ENCODE measurements at places on chromosomes 4 and X.

DNA sequence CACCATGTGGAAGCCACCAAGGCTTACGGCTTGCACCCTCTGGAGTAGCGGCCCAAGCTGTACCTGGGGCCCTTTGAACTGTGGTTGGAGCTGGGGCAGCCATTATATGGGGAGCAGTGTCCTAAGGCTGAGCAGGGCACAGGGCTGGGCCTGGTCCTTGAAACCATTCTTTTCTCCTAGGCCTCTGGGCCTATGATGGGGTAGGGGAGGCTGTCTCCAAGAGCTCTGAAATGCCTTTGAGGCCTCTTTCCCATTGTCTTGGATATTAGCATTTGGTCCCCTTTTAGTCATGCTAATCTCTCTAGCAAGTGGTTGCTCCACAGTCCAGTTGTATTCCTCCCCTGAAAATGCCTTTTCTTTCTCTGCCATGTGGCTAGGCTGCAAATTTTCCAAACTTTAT, 96.4 kb upstream of the ARX start:
- no peaks in the 10 kb centered on the region for H3K4me1 ChIP-seq
- no peaks in the 10 kb centered on the region for H3K36me3 ChIP-seq
- H3K4me3 ChIP-seq: no peak overlapping the region
- no peak for DNase-seq
- no peak overlapping the region for H3K27ac ChIP-seq

DNA sequence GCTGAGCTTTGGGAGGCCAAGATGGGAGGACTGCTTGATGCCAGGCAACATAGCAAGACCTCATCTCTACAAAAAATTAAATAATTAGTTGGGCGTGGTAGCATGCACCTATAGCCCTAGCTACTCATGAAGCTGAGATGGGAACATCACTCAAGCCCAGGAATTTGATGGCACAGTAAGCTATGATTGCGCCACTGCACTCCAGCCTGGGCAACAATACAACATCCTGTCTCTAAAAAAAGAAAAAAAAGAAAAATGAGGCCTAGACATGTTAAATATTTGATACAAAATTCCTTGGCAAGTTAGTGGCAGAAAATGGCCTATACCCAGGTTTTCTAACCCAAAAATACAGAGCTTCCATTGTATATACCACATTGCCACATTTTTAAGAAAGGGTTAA, 88.1 kb upstream of the MAB21L2 start:
- no peak for DNase-seq
- H3K4me3 ChIP-seq: no peak overlapping the region
- H3K27me3 ChIP-seq: no peaks in the 10 kb centered on the region

- no peaks in the 10 kb centered on the region for H3K27me3 ChIP-seq
- peaks cover 68% of the 10 kb centered on the region for H3K4me1 ChIP-seq
- DNase-seq: no peak
- no peaks in the 10 kb centered on the region for H3K36me3 ChIP-seq
Observed at GRCh38 chrX:13121020-13121555, 76.7 kb upstream of the FAM9C start.

- H3K27ac ChIP-seq: no peak overlapping the region
- H3K36me3 ChIP-seq: no peaks in the 10 kb centered on the region
- H3K4me1 ChIP-seq: no peaks in the 10 kb centered on the region
- no peak for DNase-seq
- no peaks in the 10 kb centered on the region for H3K27me3 ChIP-seq
Observed at GRCh38 chrX:2284601-2285000, 216.2 kb downstream of the DHRSX start.

- H3K27me3 ChIP-seq: no peaks in the 10 kb centered on the region
- H3K27ac ChIP-seq: no peak overlapping the region
- DNase-seq: no peak
Observed at GRCh38 chr4:140277576-140277975, 95.9 kb upstream of the SCOC start.

- H3K4me3 ChIP-seq: no peak overlapping the region
- H3K27ac ChIP-seq: no peak overlapping the region
- no peak for DNase-seq
- H3K27me3 ChIP-seq: no peaks in the 10 kb centered on the region
- no peaks in the 10 kb centered on the region for H3K36me3 ChIP-seq
Observed at GRCh38 chr4:182504463-182504862, 261.3 kb downstream of the TENM3 start.

DNA sequence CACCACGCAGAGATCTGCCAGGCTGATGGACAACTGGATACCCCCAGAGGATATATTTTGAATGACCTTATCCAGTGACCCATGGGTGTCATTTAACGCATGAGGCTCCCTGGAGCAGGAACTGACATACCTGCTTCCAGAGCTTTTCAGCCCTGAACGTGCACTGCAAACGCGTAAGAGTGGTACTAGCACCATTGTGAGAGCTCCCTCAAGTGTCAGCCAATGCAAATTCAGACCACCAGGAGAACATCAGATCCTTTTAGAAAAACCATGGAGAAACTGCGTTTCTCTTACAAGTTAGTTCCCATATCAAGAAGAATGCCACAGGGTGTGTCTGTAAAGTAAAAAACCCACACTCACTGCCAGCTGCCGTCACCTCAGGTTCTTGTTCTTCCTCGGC, 7.3 kb downstream of the TREX2 start:
- H3K36me3 ChIP-seq: no peaks in the 10 kb centered on the region
- no peaks in the 10 kb centered on the region for H3K4me1 ChIP-seq
- H3K27me3 ChIP-seq: no peaks in the 10 kb centered on the region
- H3K27ac ChIP-seq: no peak overlapping the region

DNA sequence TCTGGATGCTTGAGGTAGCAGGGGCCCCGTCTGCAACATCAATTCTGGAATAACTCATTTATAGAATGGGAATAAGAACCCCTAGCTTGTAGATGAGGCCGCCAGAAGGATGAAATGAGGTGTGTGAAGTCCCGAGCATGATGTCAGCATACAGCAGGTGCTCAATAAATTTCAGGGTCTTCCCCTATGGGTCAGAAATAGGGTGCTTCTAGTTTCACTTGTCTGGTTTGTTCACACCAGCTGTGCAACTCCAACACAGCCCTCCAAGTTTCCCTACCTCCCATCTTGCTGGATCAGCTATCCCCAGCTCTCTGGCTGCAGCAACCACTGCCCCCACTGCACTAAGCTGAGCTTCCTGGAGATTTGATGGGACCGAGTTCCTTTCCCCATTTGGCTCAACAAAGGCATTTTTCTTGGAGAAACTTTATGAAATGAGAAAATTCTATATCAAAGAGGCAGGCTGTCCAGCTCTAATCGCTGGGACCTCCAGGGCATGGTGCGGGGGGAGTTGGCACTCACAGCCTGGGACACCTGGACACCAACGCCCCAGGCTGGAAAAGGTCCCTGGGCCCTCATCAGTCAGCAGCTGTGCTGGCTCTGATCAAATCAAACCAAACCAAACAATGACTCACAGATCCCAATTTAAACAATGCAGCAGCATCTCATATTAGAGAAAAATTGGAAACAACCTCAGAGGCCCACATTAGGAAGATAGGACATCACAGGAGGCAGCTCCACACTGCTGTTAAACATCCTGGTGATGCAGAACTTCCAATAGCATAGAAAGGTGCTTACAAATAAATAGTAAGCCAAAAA, 13.3 kb downstream of the SLC2A9 start:
- H3K36me3 ChIP-seq: peaks cover 69% of the 10 kb centered on the region
- H3K4me1 ChIP-seq: peaks cover 99% of the 10 kb centered on the region
- no peak overlapping the region for H3K4me3 ChIP-seq
- peak overlapping the region; percentile 85 for H3K27ac ChIP-seq
- DNase-seq: no peak

DNA sequence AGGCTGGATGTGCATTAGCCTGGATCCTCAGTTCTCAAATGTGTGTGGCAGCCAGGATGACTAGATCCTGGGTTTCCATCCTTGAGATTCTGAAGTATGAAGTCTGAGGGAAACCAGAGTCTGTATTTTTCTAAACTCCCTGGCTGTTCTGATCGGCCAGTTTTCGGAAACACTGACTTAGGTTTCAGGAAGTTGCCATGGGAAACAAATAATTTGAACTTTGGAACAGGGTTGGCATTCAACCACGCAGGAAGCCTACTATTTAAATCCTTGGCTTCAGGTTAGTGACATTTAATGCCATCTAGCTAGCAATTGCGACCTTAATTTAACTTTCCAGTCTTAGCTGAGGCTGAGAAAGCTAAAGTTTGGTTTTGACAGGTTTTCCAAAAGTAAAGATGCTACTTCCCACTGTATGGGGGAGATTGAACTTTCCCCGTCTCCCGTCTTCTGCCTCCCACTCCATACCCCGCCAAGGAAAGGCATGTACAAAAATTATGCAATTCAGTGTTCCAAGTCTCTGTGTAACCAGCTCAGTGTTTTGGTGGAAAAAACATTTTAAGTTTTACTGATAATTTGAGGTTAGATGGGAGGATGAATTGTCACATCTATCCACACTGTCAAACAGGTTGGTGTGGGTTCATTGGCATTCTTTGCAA, 67.6 kb downstream of the PDGFRA start:
- H3K27me3 ChIP-seq: no peaks in the 10 kb centered on the region
- no peaks in the 10 kb centered on the region for H3K36me3 ChIP-seq
- no peak overlapping the region for H3K27ac ChIP-seq
- DNase-seq: peak; percentile 30

DNA sequence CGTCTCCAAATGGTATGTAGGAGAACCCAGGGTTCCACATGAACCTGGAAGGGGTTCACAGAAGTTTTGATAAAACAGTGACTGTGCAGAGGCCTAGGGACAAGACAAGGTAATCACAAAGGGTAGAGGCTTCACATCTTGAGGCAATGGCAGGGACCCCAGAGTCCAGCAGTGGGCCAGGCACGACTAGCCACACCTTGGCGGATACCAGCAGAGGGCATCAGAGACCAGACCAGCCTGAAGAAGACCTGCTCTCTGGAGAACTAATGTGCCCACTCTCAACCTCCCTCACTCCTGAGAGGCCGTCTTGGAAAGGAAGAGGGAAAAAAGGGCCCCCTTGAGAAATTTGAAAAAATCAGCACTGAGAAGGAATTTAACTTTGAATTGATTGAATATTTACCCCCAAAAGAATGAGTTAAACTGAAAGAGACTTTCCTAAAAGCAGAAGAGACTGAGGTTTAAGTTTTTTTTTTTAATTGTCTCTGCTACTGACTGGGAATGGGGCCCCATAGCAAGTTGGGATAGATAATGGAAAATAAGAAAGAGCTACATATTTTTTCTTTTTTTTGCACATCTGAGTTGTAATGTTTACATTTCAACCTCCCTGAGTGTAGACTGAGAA, 243.8 kb upstream of the JADE1 start:
- no peak overlapping the region for H3K27ac ChIP-seq
- no peaks in the 10 kb centered on the region for H3K36me3 ChIP-seq
- H3K27me3 ChIP-seq: no peaks in the 10 kb centered on the region
- H3K4me1 ChIP-seq: peaks cover 8% of the 10 kb centered on the region

- H3K36me3 ChIP-seq: no peaks in the 10 kb centered on the region
- H3K27ac ChIP-seq: no peak overlapping the region
- no peaks in the 10 kb centered on the region for H3K27me3 ChIP-seq
- no peak for DNase-seq
Observed at GRCh38 chr4:132955146-132955545, 193.9 kb upstream of the PCDH10 start.

DNA sequence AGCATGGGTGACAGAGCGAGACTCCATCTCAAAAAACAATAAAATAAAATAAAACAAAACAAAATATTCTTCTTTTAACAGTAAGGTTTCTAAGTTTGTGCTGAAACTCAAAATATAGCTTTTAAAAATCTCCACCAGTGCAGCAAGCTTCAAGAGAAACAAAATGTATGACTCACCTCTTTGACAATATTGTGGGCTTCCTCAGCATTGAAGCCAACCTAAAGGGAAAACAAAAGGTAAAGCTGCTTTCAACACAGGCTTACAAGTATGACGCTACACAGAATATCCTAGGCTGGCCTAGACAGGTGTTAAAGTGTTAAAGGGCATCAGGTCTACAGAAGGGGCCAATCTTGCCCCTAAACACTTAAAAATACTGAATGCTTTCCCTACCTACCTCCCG, 1.2 kb downstream of the DYNLT3 start:
- H3K27me3 ChIP-seq: no peaks in the 10 kb centered on the region
- no peak overlapping the region for H3K27ac ChIP-seq
- no peak overlapping the region for H3K4me3 ChIP-seq
- no peaks in the 10 kb centered on the region for H3K36me3 ChIP-seq
- no peak for DNase-seq

DNA sequence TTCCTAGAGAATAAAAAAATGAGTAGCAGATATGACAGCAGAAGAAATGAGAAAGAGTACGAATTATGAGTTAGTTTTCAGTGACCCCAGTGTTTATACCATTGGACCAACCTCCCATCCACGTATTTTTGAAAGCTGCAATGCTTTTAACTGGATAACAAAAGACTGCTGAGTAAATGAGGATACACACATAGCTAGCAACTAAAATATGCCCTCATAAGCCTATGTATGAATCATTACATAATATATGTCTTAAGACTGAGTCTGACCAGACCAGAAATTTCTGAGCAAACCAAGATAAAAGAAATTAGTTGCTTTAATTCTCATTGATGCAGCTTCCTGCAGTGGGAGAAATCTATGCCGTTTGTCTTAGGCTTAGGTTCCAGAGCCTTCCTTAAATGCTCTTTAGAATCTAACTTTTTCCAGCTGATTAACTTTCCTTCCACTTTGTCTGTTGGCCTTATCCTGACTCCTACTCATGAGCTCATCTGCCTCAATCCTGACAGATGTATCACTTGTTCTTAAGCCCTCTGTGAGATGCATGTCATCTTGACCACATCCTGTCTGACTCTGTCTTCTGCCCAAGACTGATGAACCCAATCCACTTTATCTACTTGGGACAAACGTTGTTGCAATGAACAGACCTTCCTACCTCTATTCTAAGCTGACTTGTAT, 301.4 kb upstream of the AADAT start:
- no peak overlapping the region for H3K4me3 ChIP-seq
- no peak for DNase-seq
- H3K27me3 ChIP-seq: no peaks in the 10 kb centered on the region
- H3K27ac ChIP-seq: no peak overlapping the region
- H3K36me3 ChIP-seq: no peaks in the 10 kb centered on the region
- no peaks in the 10 kb centered on the region for H3K4me1 ChIP-seq

DNA sequence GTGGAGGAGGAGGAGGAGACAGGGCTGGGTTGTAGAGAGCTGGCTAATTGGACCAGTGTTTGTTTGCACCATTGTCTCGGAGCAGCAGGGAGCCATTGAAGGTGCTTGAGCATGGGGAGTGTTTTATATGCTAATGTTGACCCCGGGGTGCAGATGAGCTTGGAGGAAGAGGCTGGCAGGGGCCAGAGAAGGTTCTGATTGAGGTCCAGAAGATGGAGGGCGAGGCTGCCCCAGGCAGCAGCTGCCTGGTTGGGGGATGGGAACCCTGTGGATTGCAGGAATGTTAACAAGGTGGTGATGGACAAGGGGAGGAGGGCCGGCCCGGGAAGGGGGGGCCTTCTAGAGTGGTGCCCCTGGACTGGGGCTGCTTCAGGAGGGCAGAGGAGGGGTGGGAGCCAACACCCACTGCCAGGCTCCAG, 18.0 kb downstream of the DOK7 start:
- H3K27me3 ChIP-seq: peaks cover 30% of the 10 kb centered on the region
- no peaks in the 10 kb centered on the region for H3K36me3 ChIP-seq
- no peak overlapping the region for H3K4me3 ChIP-seq
- H3K27ac ChIP-seq: no peak overlapping the region

DNA sequence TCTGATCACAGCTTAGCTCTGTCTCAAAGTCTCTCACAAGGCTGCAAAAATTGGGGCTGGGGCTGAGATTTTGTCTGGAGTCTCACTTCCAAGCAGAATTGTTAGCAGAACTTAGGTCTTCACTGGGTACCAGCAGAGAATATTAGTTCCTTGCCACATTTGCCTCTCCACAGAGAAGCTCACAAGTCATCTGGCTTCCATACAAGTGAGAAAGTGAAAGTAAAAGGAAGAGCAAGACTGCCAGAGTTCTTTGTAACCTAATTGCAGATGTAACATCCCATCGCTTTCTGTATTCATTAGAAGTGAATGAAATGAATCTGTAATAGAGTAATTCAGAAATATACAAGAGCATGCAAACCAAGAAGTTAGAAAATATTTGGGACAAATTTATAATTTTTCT, 624.1 kb upstream of the GNPDA2 start:
- DNase-seq: no peak
- H3K4me1 ChIP-seq: no peaks in the 10 kb centered on the region
- no peaks in the 10 kb centered on the region for H3K36me3 ChIP-seq
- H3K27ac ChIP-seq: no peak overlapping the region
